NCI-H345 (cell line): ENCODE measurements at places on chromosomes 7 and 10.

DNA sequence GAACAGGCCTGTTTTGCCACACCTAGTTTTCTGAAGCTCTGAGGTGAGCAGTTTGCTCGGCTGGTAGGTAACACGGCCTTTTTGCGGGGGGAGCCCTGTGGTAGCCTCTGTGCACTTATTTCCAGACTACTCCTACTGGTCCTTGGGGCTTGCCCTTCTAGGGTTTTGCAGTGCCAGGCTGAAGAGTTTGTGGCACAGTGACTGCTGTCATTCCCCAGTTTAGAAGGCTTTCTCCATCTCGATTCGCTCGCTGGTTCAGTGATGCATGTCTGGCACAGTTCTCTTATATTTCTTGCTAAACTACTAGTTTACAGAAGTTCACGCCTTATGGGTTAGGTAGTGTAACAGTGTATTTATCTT, 711 bp downstream of the KIF20B start:
- no peak for DNase-seq

GRCh38 chr7:158377800-158378623, 209.6 kb downstream of the PTPRN2 start:
- peak; percentile 29 for DNase-seq

GRCh38 chr7:26374647-26375373, 83.1 kb downstream of the SNX10 start:
- no peak for DNase-seq

DNA sequence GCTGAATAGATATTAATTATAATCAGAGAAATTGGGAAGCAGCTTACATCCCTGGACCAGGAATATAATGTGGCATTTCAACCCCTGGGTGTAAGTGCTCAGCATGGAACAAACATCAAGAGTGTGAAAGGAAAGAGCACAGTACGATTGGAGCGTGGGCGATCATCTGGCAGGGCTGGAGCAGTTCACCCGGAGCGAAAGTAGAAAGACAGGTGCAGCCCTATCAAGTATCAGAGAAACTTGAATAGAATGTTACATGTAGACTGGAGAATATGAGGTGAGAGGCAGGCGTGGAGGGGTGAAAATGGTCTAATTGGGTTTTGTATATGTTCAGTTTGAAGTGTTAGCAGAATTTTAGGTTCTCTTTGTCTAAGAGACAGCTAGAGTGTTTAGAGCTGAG, 303.0 kb downstream of the MDFIC start:
- no peak for DNase-seq

- no peak for DNase-seq
Observed at GRCh38 chr10:92552310-92552709, 21.6 kb downstream of the IDE start.

DNA sequence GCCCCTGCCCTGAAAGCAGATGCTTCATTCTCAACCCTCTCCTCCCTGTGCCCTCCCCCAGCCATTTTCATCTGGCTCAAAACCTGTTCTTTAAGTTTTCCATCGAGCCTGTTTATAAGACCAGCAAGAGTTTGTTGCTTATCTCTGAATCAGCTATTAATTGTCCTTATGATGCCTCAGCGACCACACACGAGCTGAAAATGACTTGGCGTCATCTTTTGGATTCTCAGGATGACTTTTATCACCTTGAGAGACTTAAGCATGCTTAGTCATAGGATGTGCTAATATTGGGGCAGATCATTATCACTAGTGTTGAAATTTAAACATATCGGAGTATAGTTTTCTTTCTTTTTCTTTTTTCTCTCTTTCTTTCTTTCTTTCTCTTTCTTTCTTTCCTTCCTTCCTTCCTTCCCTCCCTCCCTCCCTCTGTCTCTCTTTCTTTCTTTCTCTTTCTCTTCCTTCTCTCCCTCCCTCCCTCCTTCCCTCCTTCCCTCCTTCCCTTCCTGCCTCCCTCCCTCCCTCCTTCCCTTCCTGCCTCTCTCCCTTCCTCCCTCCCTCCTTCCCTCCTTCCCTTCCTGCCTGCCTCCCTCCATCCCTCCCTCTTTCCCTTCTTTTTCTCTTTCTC, 184.5 kb downstream of the PHTF2 start:
- no peak for DNase-seq

DNA sequence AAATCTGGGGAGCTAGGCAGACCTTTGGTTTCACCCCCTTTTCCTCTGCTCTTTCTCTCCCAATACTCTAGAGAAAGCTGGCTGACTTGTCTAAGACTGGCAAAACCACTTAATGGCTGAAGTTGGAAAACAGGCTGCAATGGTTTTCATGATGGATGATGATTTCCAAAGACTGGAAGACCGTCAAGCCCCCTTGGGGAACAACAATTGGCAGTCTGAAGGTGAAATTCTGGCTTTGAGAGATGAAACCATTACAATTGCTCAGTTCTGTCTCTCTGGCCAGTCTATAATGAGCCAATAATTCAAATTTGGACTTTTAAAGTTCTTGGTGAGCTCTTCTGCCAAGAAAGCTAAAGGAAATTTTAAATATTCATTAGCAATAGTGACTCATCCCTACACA, 680.5 kb downstream of the PARD3 start:
- DNase-seq = no peak

- no peak for DNase-seq
Observed at GRCh38 chr10:86419101-86419500, 52.5 kb upstream of the GRID1 start.

DNA sequence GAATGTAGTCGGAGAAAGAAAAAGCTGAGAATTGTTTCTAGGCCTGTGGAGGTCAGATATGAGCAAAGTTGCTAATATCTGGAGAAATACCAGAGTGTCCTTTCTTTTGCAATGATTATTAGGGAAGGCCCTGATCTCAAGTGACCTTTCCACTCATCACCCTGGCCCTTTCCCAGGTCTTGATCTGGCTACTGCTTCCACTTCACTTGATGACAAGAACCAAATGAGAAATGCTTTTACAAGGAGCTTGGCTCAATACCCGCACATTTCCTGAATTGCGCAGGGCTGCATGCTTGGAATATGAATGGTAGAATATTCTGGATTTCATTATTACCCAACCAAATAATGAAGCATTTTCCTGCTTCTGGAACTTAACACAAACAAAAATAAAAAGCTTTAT, 104.6 kb downstream of the ITGB8 start:
- DNase-seq = no peak

GRCh38 chr7:66429498-66430163, 199.1 kb upstream of the KCTD7 start:
- no peak for DNase-seq

DNA sequence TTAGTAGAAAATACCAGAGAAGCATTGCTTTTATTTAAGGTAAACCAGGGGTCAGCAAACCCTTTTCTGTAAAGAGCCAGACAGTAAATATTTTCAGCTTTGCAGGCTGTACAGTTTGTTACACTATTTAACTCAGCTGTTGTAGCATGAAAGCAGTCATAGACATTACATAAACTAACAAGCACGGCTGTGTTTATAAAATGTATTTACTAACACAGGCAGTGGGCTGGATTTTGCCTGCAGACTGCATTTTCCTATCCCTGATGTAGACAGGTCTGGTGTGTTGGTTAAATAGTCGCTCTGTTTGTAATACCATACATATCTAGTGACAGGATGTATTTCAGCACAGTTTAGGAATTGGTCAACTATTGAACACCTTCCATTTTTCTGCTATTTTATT, 129.3 kb downstream of the ST7 start:
- no peak for DNase-seq

GRCh38 chr10:56181607-56182006, 179.5 kb downstream of the ZWINT start:
- DNase-seq = no peak

DNA sequence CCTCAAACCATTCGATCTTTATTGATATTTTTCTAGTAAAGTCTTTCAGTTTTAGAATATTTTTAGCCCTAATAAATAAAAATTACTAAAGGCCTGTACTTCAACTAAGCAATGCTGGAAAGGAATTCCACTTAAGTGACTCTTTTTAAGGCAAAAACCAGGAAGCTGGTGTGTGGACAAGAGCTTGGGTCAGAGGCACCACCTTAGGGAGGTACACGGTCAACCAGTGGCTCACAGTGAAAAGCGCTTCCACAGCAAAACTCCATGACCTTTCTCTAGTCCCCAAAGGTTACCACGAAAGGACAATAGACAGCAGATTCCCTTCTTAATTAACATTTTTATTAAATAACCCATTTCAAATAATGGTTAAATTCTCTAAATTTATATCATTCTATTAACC, 31.2 kb downstream of the ARL3 start:
- DNase-seq = no peak

- DNase-seq = no peak
Observed at GRCh38 chr7:33059635-33060034, 2.9 kb downstream of the NT5C3A start.

GRCh38 chr10:43912469-43912868, 263.8 kb upstream of the ZNF32 start:
- DNase-seq = no peak

DNA sequence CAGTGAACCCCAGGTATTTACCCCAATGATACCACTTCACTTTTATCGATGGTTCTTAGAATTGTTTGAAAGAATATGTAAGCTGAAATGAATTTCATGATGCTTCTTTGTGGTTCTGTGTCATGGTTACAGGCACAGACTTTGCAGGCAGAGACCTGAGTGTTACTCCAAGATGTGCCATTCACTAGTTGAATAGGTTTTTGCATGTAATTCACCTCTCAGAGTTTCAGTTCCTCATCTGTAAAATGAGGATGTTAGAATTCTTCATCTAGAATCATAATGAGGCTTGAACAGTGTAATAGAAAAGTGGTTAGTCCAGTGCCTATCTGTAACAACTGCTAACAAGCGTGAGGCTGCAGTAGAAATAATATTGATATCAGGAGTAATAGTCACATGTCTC, 54.6 kb downstream of the VSTM2A start:
- DNase-seq = no peak

DNA sequence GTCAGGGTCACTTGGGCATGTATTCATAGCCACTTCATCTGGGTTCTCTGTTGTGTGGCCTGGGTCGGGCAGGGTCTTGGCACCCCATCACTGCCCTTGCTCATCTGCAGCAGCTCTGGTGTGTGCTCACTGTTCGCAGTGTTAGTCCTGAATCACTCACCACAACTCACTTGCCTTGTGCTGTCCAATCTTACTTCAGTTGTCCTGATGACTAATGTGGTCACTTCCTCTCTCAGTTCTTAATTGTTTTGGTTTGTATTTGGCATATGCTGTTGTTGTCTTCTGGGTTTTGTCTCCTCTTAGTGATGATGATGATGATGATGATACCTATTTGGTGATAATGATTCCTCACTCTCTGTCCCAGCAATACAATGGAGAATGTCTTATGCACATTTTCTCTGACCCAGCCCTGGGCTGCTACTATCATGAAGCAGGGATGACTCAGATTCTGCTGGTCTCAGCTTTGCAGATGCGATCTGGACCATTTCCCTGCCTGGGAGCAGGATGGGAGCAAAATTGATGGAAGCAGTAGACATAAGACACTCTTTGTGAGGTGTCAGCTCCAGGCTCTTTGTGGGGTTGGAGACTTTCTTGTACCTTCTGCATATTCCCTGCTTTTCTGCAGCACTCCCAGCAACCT, 17.0 kb downstream of the ADRA2A start:
- no peak for DNase-seq

GRCh38 chr10:72086466-72087391, 1.6 kb downstream of the SPOCK2 start:
- no peak for DNase-seq

DNA sequence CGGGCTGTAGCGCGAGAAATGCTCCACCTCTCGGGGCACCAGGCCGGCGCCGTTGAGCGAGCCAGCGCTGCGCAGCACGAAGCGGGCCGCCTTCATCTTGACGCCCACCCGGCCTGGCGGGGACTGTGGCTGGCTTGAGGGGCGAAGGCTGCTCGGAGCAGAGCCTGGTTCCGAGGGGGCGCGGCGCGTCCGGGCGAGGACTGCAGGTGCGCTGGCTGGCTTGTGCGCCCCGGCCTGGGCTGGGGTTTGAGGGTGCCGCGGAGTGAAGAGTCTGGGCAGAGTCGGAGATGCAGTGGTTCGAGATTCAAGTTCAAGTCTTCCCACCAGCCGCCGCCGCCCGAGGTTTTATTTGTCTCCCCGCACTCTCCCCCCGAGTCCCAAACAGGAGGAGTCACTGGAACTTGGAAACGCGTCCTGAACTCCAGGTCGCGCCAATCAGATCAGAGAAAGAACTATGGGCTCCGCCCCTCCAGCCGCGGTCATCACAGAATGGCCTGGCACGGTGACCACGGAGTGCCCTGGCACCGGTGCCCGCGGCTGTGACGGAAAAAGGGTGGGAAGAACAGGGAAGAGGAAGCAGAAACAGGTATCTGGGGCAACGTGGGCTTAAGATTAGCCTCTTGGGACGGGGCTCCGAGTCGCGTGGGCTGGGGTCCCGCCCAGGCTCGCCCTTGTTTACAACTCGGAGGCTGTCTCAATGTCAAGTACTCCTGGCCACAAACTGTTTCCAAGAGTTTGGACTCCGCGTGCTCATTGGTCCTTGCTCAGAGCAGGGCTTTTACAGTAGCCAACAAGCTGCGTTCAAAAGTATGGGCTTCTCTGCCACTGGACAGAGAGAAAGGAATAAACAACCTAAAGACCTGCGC, at the start of gene PDK4:
Gene PDK4 (minus strand): TSS at position 319 of the 866 bp plus-strand sequence. CDS start 223 bp downstream, at position 96.
- DNase-seq = no peak
